ENCODE measurements at places on chromosomes 5 and 9.

DNA sequence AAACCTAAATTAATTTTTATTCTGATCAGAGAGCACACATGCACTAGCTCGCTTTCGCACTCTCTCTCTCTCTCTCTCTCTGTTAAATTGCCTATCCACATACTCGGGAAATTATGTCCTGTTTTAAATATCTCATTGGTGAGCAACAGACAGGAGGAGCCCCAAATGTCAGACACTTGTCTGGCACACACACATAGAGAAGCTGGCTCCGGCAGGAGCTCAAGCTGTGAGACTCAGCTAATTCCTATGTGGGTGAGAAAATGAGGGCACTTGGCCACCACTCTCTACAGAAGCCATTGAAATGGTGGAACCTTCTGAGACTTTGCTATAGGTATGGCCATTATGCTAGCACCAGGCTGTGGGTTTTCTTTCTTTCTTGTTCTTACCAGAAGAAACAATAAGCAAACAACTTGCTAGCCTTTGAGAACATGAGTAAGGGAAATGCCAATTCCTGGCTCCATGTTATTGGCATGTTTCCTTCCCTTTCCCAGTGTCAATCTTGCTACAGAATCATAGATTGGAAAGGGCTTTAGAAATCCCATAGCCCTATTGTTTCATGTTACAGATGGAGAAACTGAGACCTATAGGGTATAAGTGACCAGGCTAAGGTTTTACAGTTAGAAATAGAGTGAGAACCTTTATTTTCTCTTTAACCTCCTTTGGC lies 9.0 kb downstream of the RFX3 start:
- DNase-seq, result no peak

GRCh38 chr5:109690242-109690974 lies 681 bp downstream of the MAN2A1 start:
- peak; percentile 34 for DNase-seq

GRCh38 chr5:161105525-161105924 lies 253.5 kb upstream of the ATP10B start:
- no peak for DNase-seq

DNA sequence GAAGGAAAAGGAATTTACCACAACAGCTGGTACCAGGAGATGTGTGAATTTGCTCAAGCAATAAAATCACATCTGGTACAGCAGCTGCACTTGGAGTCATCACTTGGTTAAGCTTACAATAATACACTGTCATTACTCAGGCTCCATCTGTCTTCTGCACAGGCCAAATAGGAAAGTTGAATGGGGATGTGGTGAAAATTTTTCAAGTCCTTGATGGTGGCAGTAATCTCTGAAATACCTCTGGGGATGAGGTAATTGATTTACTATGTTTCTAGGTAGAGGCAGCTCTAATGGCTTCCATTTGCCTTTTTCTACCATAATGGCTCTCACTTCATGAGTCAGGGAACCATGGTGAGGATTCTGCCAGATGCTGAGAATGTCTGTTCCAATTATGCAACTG lies 206.8 kb upstream of the ATP10B start:
- no peak for DNase-seq

DNA sequence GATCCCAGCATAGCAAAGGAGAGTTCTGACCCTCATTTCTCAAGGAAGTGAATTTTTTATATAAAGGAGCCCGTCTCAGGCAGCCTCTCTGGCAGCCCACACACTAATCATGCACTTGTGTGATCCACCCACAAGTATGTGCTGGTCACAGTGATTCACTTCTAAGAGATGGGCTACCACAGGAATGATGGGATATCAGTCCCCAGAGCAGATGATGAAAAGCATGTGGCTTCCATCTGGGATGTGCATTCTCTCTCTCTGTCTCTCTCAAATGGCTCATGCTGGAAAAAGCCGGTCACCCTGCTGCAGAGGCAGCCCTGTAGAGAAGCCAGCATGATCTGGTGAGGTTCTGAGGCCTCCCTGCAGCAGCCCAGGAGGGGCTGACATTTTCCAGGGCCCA lies 74.2 kb upstream of the ADCY2 start:
- DNase-seq, result no peak

- DNase-seq, result no peak
Observed at GRCh38 chr9:76676857-76677256, 87.4 kb upstream of the PCA3 start.

GRCh38 chr5:140800816-140801493 lies at the start of gene PCDHA3:
Gene PCDHA3 (plus strand): TSS chr5:140801057.
- no peak for DNase-seq

All from hypothalamus (tissue), 51 donors.